ENCODE measurements at places on chromosomes 6 and 20.
A peak's percentile ranks its signal among the peaks of the same experiment; 100 is the strongest.

DNA sequence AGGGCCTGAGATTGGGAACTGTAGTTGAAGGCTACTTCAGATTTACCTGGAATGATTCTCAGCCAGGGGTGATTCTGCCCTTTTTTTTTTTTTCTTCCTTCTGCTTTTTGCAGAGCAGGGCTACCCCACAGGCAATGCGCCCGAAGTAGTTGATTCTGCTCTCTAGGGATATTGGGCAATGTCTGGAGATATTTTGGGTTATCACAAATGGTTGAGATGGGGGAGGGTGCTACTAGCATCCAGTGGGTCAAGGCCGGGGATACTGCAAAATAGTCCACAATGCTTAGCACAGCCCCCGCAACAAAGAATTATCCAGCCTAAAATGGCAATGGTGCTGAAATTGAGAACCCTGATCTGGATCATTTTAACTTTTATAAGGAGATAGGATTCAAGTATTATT lies 71.2 kb upstream of the ZMYND8 start:
- no peak overlapping the region for H3K4me3 ChIP-seq
- no peaks in the 10 kb centered on the region for H3K27me3 ChIP-seq
- DNase-seq = no peak

DNA sequence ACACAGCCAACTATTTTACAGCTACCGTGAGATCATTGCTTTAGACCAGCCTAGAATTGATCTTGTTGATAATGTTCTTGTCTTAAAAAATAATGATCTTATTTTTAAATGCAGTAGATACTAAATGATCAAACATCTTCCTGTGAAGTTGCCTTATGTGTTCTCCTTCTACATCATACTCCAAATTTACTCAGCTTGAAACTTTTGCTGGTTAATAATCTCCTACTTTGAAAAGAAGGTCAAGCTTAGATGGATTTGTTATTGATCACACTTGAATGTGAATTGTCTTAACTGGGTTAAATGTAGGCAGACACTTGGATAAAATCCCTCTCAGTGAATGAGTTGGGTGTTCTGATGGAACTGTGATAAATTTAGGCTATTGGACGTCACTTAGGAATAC lies 91.9 kb downstream of the HAO1 start:
- H3K4me1 ChIP-seq = no peaks in the 10 kb centered on the region
- H3K4me3 ChIP-seq = no peak overlapping the region
- DNase-seq = no peak
- H3K36me3 ChIP-seq = no peaks in the 10 kb centered on the region

GRCh38 chr6:40922281-40922680 lies 116.7 kb downstream of the UNC5CL start:
- no peak overlapping the region for H3K27ac ChIP-seq
- no peak for DNase-seq
- H3K4me3 ChIP-seq = no peak overlapping the region
- peaks cover under 1% of the 10 kb centered on the region for H3K27me3 ChIP-seq

GRCh38 chr6:73460056-73460455 lies 1.5 kb upstream of the MTO1 start:
- peaks cover 20% of the 10 kb centered on the region for H3K4me1 ChIP-seq
- H3K27me3 ChIP-seq = no peaks in the 10 kb centered on the region
- no peak overlapping the region for H3K4me3 ChIP-seq
- H3K36me3 ChIP-seq = peaks cover 11% of the 10 kb centered on the region
- no peak for DNase-seq

- no peaks in the 10 kb centered on the region for H3K27me3 ChIP-seq
- peak within 1 kb of the TSS; percentile 86 for H3K4me3 ChIP-seq
- H3K27ac ChIP-seq = peak within 1 kb of the TSS; percentile 93
- DNase-seq = peak; percentile 90
- H3K36me3 ChIP-seq = peaks cover 7% of the 10 kb centered on the region
Observed at GRCh38 chr20:52191132-52191915, at the start of gene ZFP64. Gene ZFP64 (minus strand): TSS chr20:52191779. CDS start chr20:52191636, 143 bp downstream.

DNA sequence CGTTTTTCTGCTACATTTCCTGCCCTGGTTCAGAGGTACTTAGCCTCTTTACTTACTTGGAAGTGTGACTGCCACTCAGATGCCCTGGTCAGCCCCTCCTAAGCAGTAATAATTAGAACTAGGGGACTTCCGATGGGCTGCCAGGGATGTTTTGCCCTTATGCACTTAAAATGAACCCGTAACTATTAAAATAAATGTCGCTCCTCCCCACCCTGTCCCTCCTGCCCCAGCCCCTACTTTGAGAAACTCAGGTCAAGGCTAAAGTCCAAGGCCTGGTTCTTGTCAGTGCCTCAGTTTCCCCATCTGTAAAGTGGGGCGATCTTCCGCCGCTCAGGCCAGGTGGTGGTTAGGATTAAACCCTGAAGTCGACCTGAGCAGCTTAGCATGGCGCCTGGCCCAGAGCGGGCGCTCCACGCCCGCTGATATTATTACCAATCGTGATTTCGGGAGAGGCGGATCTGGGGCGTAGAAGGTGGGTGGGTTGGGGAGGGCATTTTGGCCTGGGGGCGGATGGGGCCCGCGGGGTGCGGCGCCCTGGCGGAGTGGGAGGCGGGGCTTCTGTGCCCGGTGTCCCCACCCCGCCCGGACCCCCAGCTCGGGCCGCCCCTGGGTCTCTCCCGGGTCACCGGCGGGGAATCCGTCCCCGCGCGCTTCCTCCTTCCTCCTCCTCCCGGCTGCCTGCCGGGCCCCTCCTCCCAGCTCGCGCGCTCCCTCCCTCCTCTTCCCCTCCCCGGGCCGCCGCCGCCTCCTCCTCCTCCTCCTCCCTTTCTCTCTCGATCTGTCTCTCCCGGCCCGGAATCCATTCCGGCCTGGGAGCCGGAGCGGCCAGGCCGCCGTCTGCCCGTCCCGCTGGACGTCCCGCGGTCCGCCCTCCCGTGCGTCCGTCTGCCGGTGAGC lies at the start of gene SRC:
SRC (plus strand) TSS at position 802 of the 897 bp plus-strand sequence. CDS start 38,014 bp downstream, outside the sequence.
- no peaks in the 10 kb centered on the region for H3K36me3 ChIP-seq
- H3K4me3 ChIP-seq = peak within 1 kb of the TSS; percentile 67
- DNase-seq = peak; percentile 93

- H3K4me3 ChIP-seq = no peak overlapping the region
- no peaks in the 10 kb centered on the region for H3K4me1 ChIP-seq
- DNase-seq = no peak
- no peaks in the 10 kb centered on the region for H3K36me3 ChIP-seq
- H3K27me3 ChIP-seq = no peaks in the 10 kb centered on the region
Observed at GRCh38 chr6:1515280-1515679, 94.4 kb upstream of the FOXC1 start.

- DNase-seq = no peak
- no peaks in the 10 kb centered on the region for H3K36me3 ChIP-seq
Observed at GRCh38 chr6:90466154-90466940, 120.5 kb downstream of the MAP3K7 start.

Data from upper lobe of right lung (tissue), 1 donor.